ENCODE measurements at places on chromosomes 1 and 21. TPM values are rescaled to one million over a fixed set of nuclear protein-coding genes. Genes with fewer than 3 reads are reported as not detected.

AMIGO1 gene
- 1.0 TPM for total RNA-seq

PCP4 gene
- total RNA-seq = not detected

F5 gene
- total RNA-seq = under 0.01 TPM

TRIM67 gene
- not detected for total RNA-seq

Data from smooth muscle cell of the umbilical artery (primary cell).